Right hindlimb (tissue), 1 donor: ENCODE measurements at places on chromosomes 12 and 14.

GRCh38 chr12:54882079-54882478, 27.8 kb downstream of the MUCL1 start:
- DNase-seq, result no peak

DNA sequence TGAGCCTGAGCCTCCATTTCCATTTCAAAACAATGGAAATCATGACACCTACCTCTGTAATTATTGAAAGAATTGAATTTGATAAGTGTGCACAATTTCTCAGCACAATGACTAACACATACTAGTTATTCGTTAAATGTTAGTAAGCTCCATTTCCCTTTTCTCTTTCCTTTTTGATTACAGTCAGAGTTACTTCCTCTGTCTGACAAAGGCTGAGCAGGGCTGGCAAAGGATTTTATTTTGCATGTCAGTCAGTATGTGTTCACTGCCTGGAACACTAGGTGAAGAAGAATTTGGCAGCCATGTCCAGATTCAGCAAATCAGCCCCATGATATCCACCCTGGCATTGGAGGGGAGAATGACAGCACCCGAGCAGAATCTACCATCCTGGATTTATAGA, 12.2 kb upstream of the RHOJ start:
- no peak for DNase-seq

- no peak for DNase-seq
Observed at GRCh38 chr12:64092507-64093196, 129.4 kb downstream of the KICS2 start.

DNA sequence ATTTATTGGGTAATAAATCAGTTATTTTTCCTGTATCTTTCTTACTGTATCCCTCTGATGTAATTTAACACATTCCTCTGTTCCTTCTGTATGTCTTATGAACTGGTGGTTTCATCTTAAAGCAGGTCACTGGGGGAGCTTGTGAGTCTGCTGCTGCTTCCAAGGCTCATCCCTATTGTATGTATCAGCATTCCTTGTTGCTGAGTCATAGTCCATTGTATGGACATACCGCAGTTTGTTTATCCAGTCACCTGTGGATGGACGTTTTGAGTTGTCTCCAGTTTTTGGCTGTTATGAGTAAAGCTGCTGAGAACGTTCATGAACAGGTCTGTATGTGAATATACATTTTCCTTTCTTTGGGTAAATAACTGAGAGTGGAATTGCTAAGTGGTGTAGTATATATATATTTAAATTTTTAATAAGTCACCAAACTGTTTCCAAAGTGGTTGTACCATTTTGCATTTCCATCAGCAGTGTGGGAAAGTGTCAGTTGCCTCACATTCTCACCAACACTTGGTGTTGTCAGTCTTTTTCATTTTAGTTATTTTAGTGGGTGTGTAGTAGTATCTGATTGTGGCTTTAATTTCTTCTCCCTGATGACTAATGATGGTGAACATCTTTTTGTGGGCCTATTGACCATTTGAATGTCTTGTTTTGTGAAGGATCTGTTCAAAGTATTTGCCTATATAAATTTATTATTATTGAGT, 82.7 kb downstream of the BEGAIN start:
- no peak for DNase-seq

- DNase-seq, result no peak
Observed at GRCh38 chr12:87198181-87198580, 831.0 kb downstream of the C12orf50 start.
